ENCODE measurements at places on chromosomes 1 and 21.

- DNase-seq = no peak
These were observed 36.9 kb upstream of the BACH1 start for GRCh38 chr21:29261555-29262540.

DNA sequence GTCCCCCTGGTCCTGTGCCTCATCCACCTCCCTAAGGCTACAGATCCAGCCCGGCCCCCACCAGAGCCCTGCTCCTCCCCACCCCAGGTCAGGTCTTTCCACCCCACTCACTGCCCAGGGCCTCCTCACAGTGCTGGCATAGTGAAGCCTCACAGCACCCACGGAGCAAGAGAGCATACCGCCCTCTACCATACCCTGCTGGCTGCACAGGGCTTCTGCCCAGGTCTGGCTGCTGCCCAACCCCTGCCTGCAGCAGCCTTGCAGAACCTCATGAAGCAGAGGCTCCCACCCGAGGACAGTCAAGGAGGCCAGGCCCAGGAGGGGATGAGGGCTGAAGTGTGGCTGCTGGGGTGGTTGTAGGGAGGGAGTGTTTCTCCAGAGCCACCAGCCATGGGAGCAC lies 19.7 kb upstream of the ARF1 start:
- no peak for DNase-seq

DNA sequence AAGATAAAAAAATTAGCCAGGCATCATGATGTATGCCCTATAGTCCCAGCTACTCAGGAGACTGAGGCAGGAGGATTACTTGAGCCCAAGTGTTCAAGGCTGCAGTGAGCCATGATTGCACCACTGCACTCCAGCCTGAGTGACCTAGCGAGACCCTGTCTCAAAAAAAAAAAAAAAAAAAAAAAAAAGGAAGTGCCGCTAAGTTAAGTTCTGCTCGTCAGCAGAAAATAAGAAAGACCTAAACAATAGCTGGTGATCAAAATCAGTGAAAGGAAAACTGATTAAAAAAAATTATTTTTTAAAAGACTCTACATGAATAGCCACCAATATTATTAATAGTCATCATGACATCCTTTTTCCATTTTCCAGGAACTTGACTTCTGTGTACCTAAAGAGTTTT lies 44.2 kb upstream of the MTR start:
- no peak for DNase-seq

DNA sequence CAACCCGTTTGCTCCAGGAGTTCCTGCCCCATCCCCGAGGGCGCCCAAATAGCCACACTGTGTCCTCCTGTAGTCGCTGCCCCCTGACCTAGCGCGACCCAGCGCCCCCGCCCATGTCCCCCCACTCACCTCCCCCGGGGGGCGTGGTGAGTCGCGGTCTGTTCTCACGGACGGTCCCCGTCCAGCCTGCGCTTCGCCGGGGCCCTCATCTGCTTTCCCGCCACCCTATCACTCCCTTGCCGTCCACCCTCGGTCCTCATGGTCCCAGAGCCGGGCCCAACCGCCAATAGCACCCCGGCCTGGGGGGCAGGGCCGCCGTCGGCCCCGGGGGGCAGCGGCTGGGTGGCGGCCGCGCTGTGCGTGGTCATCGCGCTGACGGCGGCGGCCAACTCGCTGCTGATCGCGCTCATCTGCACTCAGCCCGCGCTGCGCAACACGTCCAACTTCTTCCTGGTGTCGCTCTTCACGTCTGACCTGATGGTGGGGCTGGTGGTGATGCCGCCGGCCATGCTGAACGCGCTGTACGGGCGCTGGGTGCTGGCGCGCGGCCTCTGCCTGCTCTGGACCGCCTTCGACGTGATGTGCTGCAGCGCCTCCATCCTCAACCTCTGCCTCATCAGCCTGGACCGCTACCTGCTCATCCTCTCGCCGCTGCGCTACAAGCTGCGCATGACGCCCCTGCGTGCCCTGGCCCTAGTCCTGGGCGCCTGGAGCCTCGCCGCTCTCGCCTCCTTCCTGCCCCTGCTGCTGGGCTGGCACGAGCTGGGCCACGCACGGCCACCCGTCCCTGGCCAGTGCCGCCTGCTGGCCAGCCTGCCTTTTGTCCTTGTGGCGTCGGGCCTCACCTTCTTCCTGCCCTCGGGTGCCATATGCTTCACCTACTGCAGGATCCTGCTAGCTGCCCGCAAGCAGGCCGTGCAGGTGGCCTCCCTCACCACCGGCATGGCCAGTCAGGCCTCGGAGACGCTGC lies 1.1 kb downstream of the HTR6 start:
- DNase-seq = no peak

DNA sequence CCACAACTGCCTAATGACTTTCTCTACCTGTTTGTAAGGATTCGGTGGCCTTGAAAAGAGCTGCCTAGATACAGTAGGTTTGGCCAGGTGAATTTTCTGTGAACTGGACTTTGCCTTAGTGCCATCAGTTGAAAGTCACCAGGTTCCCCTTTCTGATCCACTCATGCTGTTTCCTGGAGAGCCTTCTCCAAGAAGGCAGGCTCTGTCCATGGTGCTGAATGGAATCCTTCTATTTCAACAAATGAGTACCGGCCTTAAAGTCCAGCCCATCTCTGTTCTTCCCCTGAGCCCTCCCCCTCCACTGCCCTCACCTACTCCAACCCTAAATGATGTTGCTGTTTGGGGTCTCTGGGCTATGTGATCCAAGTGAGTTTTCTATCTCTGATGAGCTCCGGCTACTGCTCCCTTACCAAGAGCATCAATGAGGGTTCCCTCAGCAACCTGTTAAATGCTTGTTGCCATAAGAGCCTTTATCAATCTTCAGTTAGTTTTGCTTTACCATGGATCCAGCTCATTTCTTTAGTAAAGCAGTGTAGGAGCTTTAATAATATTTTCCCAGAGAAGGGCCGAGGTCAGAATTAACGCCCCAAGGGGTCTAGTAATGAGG lies 500.4 kb downstream of the PTPRU start:
- DNase-seq = no peak

GRCh38 chr1:53075761-53076163 lies 13.7 kb downstream of the PODN start:
- DNase-seq = no peak

DNA sequence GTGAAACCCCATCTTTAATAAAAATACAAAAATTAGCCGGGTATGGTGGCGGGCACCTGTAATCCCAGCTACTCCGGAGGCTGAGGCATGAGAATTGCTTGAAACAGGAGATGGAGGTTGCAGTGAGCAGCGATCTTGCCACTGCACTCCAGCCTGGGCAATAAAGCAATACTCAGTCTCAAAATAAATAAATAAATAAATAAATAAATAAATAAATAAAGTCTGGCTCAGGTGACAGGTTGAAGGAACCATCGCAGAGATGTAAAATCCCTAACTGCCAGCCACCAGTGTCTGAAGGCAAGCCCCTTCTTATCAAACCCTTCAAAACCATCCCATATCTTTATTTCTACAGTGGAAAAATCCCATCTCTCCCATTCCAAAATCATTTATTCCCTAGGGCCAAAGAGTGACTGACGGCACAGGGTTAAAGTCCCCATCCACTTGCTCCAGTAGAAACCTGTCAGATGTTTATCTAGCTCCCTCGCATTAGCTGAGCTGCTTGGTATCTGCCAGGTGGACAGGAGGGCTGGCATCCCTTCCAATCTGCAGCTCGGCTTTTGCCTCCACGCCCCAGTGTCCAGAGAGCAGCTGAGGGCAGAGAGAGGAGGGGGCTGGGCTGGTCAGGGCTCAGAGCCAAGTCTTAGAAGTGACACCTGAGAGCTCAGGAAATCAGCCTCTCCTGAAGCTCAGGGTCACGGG lies 5.0 kb downstream of the CSRP1 start:
- DNase-seq = no peak

DNA sequence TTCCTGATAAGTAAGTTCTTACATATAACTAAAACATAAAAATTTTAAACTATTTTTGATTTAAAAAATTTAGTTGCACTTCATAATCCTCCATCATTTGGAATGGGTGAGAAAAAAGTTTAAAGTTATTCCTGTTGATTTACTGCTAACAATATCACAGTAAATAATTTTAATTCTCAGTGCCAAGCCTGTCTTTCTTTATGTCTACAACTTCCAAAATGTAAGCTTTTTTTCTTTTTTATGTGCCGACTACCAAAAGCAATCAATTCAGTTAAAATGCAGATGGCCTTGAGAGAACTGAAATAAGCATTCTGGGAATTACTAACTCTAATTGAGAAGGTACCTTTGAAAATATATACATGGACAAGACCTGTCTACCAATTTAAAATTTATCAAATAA lies 1224.3 kb upstream of the B3GALT2 start:
- DNase-seq = no peak

- DNase-seq = no peak
These were observed 44.6 kb downstream of the WASF2 start for GRCh38 chr1:27445177-27445936.
